ENCODE measurements at places on chromosomes 12 and 14.

DNA sequence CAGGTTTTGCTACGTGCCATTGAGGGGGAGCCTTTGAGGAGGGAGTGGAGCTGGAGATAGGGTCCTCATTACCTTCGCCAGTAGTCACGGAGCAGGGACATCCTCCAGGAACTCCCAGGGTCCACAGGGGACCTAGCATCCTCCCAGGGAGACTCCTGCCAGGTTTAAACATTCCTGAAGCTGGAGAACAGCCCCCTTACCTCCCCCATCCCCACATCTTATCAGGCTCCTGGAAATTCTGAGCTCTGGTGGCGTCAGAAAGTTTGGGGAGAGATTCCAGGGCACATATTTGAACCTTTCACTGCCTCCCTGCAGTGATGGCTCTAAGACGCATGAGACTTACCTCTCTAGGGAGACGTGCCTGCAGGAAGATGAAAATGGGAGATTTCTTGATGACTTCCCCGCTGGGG, 192.3 kb upstream of the GSC start:
- no peak for DNase-seq

DNA sequence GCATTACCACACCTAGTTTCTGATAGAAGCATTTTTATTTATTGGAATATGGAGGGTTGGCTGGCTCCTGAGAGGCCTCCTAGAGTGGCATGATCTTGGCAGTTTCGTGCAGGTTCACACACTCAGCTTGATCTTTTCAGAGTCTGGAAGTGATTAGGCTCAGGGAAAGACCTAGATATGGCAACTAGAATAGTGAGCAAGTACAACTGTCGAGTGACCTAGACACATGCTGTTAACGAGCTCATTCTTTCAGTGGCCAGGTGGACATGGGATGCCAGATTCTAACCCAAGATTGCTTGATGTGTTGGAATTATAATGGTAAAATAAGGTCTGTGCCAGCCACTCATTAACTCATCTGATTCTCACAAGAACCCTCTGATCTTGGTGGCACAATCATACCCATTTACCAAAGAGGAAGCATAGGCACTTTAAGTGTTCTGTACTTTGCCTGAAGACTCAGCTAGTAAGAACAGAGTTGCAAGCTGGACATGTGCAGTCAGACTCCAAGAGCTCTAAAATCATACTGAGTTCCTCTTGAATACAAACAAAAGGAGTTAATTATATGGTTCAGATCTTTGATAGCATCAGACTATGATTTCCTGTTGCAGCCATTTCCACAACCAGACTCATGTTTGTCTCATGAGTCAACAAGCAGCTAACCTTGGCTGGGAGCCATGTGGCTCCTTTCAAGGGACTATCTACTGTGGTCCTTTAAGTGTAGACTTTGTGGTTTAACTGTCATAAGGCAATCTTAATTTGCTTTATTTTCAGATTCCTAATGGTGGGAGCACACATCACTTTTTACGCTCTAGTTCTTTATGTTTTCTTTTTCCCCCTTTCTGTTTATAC, 144.2 kb downstream of the PLEKHA5 start:
- no peak for DNase-seq

GRCh38 chr12:84157170-84157569, 755.4 kb downstream of the SLC6A15 start:
- DNase-seq: no peak

DNA sequence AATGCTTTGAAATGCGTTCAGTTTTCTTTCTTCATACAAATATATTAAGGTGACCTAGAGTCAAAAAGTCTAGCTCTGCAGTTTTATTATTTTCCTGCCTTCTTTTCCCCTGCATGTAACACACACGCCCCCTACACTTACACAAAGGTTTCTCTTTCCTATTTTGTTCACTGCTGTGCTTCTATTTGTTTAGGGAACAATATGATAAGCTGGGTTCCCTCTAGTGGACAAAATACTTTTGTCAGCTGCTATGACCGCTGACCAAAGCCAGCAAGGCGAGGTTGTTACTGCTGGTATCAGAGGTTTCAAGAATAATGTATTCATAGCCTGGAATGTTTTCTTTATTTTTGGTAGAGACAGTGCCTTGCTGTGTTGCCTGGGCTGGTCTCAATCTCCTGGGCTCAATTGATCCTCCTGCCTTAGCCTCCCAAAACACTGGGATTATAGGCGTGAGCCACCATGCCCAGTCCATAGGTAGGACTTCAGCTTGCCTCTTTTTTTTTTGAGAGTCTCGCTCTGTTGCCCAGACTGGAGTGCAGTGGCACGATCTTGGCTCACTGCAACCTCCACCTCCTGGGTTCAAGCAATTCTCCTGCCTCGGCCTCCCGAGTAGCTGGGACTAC, 33.4 kb downstream of the FNTB start:
- peak; percentile 64 for DNase-seq

GRCh38 chr14:22980672-22981089, 1.7 kb downstream of the AJUBA start:
- no peak for DNase-seq

GRCh38 chr12:14317362-14318146, 47.9 kb upstream of the ATF7IP start:
- no peak for DNase-seq

GRCh38 chr12:123886931-123887582, 85.6 kb downstream of the CCDC92 start:
- no peak for DNase-seq

DNA sequence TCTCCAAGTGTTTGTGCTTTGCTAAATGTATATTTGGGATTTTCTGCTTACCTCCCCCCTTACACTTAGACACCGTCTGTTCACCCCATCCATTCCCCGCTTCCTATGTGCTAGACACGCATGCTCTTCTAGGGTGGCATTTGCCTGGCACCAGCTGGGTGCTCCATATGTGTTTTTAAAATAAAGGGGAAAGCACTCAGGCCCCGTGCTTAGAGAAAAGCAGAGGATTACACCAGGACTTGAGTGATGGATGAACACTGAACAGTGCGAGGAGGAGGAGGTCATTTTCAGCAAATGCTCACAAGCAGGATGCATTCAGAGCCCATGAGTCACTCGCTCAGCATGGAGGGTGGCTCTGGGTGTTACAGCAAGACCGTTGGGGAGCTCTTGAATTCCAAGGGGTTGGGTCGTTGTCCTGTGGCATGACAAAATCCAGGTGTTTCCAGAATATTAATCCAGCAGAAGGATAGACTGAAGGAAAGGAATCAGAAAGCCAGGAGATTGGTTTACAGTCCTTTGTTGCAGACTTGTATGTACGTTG, 2.9 kb upstream of the BDKRB1 start:
- no peak for DNase-seq

GRCh38 chr14:68956724-68957123, 22.4 kb downstream of the ACTN1 start:
- DNase-seq: no peak

DNA sequence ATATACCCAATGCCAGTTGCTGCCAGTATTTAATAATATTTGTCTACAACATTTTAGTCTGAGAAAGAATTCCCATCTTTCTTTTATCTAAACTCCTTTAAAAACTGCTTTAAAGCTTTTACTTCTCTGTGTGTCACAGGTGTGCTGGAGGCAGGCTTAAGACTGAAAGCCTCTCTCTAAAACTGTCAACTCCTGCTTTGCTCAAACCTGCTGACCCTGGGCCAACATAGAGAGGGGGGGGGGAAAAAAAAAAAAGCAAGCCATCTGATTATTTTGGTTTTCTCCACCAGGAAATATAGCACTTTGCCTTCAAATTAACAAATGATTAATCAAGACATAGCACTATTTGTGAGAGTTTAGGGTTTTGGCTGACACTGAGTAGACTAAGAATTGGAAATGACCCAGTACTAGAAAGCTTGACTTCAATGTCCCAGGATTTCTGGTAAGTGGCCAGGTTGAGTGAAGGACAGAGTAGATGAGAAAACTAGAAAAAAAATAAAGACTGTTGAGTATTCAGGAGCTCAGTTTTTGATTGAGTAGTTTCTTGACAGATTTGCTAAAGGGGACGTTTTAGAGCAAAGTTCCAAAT, 357.0 kb upstream of the FLRT2 start:
- no peak for DNase-seq

GRCh38 chr12:125999628-126000027, 934.4 kb downstream of the AACS start:
- no peak for DNase-seq

DNA sequence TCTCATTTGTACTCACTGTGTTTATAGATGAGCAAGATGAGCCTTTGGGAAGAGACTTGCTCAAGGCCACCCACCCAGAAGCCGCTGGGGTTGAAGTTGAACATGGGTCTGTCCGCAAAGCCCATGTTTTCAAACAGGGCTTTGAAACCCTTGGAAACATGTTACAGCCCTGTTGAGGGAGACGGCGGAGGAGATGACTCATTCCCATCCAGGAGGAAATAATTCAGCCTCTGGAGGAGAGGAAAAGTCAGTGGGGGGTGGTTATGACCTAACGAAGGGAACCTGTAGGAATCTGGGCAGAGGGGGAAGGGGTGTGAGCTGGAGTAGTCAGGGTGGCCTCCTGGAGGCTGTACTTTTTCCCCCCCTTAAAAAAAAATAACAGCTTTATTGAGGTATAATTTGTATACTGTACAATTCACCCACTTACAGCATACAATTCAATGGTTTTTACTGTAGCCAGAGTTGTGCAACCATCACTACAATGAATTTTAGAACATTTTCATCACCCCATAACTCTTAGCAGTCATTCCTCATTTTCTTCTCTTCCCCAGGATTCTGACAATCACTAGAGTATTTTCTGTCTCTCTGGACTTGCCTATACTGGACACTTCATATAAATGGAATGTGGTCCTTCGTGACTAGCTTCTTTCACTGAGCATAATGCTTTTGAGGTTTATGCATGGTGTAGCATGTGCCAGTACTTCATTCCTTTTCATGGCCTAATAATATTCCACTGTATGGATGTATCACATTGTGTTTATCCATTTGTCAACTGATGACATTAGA, 1.9 kb upstream of the RIN3 start:
- DNase-seq: no peak

- no peak for DNase-seq
Observed at GRCh38 chr14:57848786-57849185, 17.1 kb downstream of the SLC35F4 start.

GRCh38 chr14:68522510-68523325, 270.1 kb downstream of the ZFP36L1 start:
- no peak for DNase-seq

DNA sequence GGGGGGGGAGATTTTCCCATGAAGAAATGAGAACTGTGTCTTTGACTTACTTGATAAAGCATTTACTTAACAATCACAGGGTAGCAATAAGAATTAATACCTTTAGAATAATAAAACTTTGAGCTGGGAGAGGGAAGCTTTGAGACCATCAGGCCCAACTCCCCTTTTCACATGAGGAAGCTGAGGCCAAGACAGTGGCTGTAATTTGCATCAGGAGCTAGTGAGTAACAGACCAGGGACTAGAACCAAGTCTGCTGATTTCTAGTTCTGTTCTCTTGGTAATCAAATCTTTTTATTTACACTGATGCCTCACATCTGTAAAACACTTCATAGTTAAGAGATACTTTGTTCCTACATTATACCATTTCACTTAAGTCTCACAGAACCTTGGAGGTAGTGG, 28.7 kb downstream of the TTC8 start:
- no peak for DNase-seq

DNA sequence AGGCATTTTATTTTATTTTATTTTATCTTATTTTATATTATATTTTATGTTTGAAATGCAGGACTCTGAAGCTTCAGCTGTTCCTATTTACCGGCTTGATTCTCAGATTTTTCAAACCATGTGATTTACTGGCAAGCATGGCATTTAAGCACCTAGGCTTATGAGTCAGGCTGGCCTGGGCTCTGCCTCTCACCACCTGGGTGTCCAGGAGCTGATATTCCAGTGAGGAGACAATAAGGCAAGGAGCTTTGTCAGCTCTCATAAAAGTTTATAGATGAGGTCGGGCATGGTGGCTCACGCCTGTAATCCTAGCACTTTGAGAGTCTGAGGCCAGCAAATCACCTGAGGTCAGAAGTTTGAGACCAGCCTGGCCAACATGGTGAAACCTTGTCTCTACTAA, 2.1 kb downstream of the DAO start:
- no peak for DNase-seq

DNA sequence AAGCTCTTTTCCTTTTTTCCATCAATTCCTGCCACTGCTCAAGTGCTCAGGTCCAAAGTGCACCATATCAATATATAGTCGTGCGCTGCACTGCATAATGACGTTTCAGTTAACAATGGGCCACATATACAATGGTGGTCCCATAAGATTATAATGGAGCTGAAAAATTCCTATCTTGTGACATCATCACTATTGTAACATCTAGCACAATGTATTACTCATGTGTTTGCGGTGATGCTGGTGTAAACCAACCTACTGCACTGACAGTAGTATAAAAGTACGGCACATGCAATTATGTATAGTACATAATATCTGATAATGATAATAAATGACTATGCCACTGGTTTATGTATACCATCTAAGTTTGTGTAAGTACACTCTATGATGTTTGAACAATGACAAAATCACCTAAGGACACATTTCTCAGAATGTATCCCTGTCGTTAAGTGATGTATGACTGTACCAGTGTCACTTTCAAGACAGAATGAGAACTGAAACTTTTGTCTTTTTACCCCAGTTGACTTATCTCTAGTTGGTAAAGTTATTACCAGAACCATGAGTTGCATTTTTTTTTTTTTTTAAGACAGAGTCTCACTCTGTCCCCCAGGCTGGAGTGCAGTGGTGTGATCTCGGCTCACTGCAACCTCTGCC, 53.7 kb upstream of the INSM2 start:
- no peak for DNase-seq

DNA sequence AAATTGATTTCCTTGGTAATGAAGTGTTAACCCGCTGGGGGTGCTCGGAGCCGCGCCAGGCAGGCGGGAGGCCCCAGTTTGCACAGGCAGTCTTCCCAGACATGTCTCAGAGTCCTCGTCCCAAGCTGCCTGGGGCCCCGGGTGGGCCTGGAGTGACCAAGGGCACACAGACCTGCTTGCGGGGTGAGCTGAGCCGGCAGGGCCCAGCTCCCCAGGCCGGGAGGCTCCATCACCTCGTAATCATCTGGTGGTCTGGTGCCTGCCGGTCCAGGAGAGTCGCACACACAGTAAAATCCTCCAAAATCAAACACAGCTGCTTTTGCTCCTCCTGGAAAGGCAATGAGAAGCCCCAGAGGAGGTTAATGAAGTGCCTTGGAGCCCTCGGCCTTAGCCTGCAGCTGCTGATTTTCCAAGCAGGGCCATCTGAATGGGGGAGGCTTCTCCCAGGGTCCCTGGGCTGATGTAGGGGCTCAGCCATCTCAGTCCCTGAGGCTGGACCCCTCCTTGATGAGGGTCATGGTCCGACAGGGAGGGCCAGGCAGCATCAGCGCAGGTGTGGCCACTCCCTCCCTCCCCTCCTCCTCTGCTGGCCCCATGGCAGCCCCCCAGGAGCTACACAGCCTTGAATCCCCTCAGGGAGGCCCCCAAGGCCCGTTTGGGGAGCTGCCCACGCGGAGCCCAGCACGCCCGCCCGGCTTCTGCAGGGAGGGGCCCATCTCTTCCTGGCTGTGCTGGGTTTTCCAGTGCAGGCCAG, 39.4 kb upstream of the FBRSL1 start:
- no peak for DNase-seq

DNA sequence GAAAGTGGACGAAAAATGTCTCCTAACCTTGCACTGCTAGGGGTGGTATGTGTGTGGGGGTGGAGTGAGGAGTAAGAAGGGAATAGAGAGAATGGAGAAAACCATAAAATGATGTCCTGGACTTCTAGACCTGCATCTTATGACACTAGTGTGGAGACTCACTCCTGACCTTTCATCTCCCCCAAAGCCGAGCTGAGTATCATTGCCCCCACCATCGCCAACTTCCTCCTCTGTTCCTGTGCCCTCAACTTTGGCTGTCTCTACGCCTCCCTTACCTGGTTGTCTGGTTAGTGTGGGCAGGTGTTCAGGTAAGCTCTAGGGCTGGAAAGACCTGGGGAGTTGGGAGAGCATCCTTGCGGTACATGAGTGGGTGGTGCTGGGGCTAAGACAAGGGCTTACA, 4.5 kb upstream of the KLHL33 start:
- DNase-seq: no peak

Data from OCI-LY7 (cell line).